ENCODE measurements at places on chromosomes 12 and 14.

DNA sequence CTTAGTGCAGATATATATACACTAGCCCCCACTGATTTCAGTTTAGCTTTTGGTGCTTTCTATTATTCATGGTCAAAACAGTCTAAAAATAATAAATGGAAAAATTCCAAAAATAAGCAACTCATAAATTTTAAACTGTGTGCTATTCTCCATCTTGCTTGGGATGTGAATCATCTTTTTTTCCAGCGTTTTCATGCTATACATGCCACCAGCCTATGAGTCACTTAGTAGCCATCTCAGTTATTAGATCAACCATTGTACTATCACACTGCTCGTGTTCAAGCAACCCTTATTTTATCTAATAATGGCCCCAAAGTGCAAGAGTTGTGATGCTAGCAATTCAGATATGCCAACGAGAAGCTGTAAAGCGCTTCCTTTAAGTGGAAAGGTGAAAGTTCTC is 73.9 kb upstream of the KRR1 start:
- no peak for DNase-seq

DNA sequence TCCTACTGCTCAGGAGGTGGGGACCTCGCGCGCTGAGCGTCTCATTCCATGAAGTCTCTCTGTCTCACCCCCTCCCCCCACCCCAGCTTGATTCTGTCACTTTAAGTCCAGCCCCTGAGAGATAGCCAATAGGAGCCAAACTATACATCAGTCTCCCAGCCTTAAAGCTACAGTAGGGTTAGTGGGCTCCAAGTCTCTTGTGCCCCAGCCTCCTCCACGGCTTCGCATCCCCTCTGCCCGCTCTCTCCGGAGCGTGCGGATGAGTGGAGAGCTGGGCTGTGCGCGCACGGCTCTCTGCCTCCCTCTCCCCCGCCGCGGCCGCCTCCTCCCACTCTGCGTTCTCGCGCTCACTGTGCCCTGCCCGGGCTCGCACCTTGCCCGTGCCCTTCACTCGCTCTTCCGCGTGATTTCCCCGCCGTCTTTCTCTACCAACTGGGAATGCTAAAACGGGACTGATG is at the start of gene ESRRB:
TSS of gene ESRRB (plus strand) at position 191 of the 458 bp plus-strand sequence. CDS start at position 456, 265 bp downstream.
- no peak for DNase-seq

DNA sequence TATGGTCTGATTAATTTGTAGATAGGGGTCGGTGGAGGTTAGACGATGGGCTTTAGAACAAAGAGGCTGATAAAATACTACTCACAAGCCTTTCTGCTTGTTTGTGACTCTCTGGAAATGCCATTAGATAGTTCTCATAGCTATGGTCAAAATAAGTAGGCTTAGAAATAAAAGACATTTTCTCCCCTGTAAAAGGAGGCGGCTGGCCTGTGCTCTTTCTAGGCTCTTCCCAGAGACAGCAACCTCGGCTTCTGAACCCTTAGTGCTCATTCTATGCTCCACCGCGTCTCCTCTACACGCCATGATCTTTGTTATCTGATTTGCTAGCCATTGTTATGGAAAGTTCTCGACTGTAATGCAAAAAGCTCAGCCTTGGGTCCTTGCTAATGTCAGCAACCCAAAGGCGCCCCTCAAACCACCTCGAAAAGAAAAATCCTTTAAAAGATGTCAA is 64.5 kb downstream of the CRADD start:
- no peak for DNase-seq

- peak; percentile 35 for DNase-seq
Measured at GRCh38 chr14:55927028-55927427, 191.2 kb upstream of the PELI2 start.

GRCh38 chr12:97680751-97681150 is 218.1 kb downstream of the RMST start:
- no peak for DNase-seq
